ENCODE measurements at places on chromosomes 1 and 21. TPM values are rescaled to one million over a fixed set of nuclear protein-coding genes. Genes with fewer than 3 reads are reported as not detected.

Gene ADAMTSL4
- 16.4 TPM for total RNA-seq

Gene RNF2
- total RNA-seq, result 25.6 TPM

DNA sequence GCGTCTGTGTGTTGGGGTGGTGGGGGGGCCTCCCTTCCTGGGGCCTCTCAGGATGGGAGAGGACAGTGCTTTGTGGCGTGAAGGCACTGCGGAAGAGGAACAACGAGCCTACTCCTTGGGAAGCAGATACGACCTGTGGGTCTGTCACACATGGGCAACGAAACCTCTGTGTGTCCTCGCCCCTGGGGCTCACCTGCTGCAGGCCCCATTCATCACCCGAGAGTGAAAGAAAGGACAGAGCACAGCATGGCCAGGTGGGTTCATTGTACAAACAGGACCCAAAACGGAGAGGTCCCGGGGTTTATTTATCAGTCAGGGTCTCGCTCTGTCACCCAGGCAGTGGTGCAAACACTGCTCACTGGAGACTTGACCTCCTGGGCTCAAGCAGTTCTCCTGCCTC, 40.1 kb upstream of the LIN9 start:
- no peak overlapping the region for H3K27ac ChIP-seq
- H3K4me3 ChIP-seq, result no peak overlapping the region
- H3K27me3 ChIP-seq, result no peaks in the 10 kb centered on the region

DNA sequence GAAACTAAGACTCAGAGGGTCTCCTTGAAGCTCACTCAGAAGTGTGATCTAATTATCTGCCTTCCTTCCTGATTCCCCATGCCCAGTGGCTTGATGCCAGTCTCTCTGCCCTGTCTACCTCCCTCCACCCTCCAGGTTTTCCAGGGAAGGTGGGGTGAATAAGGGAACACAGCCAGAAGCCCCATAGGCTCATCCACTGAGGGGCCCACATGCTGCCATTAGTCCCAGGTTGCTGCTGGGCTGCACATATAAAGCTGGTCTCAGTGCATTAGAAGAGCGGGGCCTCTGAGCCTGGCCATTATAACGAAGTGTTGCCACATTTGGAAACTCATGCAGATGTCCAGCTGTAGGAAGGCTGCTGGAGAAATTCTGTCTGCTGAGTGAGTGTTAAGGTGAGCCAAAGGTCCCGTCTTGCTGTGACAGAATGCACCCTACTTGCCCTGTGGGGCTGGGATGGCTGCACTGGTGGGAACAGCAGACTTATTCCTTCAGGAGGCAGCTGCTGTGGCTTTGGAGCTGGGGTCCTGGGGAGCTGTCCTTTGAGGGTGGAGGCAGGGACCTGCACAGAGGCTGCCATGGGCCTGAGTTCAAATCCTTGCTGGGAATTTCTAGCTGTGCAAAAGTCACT, 2.9 kb downstream of the ADORA1 start:
- no peak overlapping the region for H3K4me3 ChIP-seq
- no peaks in the 10 kb centered on the region for H3K36me3 ChIP-seq
- peaks cover 10% of the 10 kb centered on the region for H3K4me1 ChIP-seq
- H3K27me3 ChIP-seq, result peaks cover 17% of the 10 kb centered on the region

DNA sequence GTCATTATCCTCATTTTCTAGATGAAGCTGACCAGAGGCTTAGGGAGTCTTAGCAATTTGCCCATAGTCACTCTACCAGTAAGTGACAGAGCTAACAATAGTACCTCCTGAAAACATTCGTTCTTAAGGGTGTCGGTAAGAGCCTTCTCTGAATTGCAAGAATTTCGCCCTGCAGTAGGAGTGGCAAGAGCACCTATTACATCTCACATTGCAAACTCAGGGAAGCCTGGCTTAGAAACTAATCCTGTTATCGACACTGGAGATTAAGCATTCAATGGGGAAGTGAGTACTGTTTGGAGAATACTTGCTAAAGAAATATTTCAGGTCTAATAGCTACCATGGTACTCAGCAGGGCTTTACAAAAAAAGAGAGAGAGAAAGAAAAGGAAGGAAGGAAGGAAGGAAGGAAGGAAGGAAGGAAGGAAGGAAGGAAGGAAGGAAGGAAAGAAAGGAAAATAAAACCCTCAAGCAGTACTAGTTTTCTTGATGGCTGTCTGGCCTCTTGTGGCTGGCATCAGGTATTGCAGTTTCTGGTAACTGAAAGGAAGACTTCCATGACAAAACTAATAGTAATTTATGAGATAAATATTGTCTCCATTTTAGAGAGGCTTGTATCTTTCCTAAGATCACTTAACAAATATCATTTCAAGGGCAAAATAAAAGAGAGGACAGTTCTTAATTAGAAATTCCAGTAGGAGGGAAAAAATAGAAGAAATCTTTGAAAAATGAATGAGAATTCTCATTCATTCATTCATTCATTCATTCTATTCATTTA, 10.4 kb downstream of the C1orf226 start:
- no peak for DNase-seq
- no peak overlapping the region for H3K4me3 ChIP-seq
- no peaks in the 10 kb centered on the region for H3K36me3 ChIP-seq
- H3K27me3 ChIP-seq, result no peaks in the 10 kb centered on the region

DNA sequence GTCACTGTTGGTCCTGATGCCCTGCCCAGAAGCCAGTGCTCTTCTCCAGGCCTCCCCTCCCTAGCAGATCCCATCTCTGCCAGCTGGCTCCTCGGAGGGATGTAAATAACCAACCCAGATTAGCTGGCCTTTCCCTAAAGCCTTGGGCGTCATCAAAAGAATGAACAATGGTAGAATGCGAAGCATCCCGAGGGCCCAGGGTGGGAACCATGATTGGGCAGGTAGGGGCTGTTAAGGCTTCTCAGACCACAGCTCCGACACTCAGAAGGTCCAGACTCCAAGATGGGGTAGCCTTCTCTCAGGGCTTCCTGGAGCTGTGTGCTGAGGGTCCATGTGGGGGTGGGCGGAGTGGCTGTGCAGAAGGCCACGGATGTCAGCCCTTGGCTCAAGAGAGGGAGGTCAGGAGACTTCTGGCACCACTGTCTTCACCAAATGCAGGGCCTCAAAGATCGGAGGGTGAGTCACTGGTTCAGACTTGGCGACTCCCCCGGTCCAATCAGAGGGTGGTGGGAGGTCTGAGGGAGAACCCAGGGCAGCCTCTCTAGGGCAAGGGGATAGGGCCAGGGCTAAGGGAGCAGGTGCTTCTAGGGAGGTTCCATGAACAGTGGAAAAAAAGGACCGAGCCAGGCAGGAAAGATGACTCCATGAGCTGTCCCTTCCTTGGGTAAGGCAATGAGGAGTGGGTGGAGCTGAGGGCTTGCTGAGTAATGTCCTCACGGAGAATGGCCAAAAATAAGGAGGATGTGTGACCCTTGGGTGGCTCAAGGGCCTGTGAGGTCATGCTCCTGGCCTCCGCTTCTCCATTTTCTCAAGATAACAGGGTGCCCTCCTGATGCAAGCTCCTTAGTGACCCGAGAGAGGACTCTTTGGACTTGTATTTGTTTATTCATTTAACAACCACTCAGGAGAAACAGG, 58.4 kb upstream of the EPS8L3 start:
- H3K27me3 ChIP-seq, result no peaks in the 10 kb centered on the region
- peak; percentile 79 for DNase-seq
- peaks cover 100% of the 10 kb centered on the region for H3K4me1 ChIP-seq
- H3K36me3 ChIP-seq, result no peaks in the 10 kb centered on the region

- no peaks in the 10 kb centered on the region for H3K27me3 ChIP-seq
- no peak overlapping the region for H3K4me3 ChIP-seq
- DNase-seq, result no peak
- H3K27ac ChIP-seq, result no peak overlapping the region
Measured at GRCh38 chr1:180163041-180163440, 8.4 kb downstream of the QSOX1 start.

All from spleen (tissue), 13 donors.